ENCODE measurements at places on chromosomes 5 and 9.

GRCh38 chr5:42825422-42826148 is 13.9 kb upstream of the SELENOP start:
- DNase-seq = no peak

GRCh38 chr9:69376651-69377050 is 51.6 kb downstream of the ENTREP1 start:
- DNase-seq = no peak

DNA sequence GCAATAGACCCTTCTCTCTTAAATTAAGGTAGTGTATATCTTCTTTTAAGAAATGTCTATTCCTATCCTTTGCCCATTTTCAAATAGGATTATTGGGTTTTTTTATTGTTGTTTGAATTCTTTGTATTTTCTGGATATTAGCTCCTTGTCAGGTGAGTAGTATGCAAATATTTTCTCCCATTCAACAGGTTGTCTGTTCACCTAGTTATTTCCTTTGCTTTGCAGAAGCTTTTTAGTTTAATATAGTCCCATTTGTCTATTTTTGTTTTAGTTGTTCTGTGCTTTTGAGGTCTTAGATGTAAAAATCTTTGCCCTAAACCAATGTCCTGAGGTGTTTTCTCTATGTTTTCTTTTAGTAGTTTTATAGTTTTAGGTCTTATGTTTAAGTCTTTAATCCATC is 104.7 kb downstream of the CWC27 start:
- DNase-seq = no peak

DNA sequence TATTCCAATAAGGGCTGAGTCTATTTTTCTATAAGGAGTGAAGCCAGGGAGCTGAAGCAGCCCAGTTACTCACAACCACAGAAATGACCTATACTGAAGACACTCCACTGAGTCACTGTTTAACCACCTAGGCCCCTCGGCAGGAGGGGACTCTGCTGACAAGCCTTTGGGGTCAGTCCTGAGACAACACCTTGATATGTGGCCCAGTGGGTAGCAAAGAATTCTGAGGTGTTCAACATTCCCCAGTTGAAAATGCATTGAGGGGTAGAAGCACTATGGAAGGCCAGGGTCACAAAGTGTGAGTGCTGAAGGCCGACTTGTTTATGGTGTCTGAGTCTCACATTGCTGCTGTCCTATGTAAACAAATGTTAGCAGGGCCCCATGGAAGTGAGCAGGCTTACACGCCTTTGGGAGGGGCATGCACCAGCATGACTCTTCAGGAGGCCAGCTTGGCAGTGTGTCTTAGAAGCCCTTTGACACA is 112.6 kb upstream of the NFIL3 start:
- no peak for DNase-seq

GRCh38 chr9:135566552-135566951 is 5.0 kb downstream of the PAEP start:
- DNase-seq = no peak

GRCh38 chr5:174817610-174818009 is 93.2 kb downstream of the MSX2 start:
- DNase-seq = no peak

DNA sequence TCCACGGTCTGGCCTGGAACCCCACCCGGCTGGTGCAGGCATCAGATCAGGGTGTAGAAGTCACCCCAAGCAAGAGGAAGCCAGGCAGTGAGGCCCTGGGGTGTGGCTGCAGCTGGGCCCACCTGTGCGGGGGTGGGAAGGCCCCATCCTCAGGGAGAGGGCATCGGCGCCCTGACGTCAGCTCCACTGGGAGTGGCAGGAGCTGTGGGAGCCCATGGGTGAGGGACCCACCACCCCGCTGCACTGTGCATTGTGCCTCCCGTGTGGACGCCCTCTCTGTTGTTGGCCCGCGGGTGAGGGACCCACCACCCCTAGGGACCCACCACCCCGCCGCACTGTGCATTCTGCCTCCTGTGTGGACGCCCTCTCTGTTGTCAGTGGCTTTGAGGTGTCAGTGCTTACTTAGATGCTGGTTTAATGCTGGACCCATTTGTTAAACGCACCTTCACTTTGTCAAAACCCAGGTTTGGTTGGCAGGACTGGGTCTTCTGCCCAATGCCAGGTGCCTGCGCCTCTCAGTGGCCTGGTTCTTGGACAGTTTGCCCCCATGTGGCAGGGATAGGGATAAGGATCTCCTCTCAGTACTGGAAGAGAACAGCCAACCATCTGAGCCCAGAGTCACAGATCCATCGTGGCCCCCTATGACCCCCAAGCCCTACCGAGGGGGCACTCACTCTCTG is 6.9 kb upstream of the EXOC3 start:
- DNase-seq = no peak

- no peak for DNase-seq
These were observed 80.1 kb downstream of the ESM1 start for GRCh38 chr5:54905246-54905795.

DNA sequence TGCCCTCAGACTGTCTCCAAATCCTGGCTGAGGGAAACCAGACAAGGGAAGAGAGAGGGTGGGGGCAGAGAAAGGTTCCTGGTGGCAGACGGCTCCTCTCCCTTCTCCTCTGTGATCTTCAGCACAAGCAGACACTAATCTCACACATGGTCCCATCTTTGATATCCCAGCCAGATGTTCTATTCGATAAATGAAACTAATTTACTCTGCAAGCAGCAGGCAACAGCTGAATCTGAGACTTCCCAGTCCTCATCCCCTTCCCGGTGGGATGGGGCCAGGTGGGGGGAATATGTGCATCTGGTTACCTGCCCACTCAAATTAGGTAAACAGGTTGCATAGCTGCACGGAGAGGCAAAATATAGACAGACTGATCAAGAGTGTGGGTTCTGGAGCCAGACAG is 208.9 kb upstream of the PANK3 start:
- no peak for DNase-seq

DNA sequence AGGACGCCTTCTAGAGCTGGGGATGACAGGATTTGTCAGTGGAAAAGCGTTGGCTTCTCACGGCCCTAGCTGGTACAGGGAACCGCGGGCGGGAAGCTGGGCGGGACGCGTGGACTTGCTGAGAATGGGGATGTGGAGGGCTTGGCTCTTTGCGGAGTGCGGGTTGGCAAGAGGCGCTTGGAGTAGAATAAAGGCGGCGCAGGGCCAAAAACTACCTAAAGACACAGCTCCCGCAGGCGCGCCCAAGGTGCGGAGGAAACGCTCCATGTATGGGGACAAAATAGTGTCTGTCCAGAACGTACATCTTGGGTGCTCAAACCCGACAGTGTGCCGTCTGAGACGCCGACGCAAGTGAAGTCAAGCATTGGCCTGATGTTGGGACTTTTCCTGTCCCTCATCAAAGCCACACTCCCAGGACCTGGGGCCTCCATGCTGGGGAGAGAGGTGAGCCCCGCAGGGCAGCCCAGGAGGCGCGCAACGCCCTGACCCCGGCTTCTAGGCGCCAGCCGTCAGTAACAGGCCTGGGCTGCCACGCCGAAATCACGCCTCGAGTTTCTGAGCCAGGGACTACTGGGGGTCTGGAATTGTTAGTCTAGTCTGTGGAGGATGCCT is 1.6 kb upstream of the NKX2-5 start:
- no peak for DNase-seq

DNA sequence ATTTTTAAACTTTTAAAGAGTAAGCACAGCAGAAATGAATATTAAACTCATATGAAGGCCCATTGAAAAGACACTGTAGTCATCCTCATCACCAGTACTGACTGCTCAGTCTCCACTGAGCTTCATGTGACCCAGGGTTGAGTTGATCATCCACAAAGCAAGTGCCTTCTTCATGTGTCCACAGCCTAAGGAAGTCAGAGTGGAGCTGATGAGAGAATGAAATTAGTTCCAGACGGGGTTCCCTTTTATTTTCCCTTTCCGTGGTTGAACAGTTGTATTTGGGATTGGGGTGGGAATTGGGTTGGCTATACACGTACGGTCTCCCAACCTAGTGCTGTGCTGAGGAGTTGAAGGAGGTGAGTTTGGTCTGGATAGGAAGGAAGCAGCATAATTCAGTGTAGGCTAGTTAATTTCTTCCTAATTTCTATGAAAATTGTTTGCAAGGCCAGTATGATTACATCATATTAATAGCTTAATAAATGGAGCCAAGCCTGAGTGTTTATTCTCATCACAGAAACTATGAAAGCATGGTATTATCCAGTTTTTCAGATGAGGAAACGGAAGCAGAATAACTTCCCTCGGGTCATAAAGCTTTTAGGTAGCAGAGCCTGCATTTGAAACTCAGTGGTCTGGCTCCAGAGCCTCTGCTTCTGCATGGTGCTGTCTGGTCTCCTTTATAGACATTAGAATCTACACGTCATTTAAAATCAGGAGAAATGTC is 103.9 kb upstream of the DMRT1 start:
- no peak for DNase-seq

- DNase-seq = no peak
These were observed 100.0 kb downstream of the PSD2 start for GRCh38 chr5:139895647-139896046.

DNA sequence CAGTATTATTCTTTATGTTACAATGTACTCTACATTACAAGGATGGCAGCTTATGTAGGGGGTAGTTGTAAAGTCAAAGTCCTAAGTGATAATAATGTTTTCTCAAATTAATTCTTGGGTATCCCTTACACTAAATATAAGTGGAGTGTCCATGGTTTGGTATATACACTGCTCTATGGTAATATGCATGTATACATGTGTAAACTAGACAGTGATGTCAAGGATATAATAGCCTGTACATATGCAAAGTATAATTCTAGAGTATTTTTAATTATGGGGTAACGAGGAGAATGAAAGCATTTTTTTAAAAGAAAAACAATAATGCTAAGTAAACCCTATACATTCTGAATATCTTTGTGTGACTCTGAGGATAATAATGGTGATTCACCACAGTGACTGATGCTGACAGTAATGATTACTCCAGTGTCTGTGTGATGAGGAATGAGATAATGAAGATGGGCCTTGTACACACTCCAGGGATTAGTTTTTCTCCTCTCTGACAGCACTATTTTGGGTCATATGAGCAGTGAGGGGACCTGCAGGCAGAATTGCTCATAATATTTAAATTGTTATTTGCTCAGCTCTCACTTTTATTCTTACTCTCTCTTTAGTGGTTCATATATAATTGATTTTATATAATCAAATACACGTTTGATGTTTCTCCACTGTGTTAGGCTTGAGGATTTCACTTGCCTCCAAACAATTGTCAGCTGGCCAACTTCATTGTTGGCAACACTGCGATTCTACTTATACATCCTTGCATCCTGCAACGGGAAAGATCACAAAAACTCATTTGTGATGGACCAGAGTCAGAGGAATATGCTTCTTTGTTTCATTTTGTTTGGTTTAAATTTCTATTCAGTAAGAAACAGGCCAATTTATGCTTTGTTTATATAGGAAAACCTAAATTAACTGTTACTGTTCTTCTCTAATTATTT is 88.2 kb downstream of the NREP start:
- DNase-seq = no peak

- DNase-seq = no peak
These were observed 77.5 kb downstream of the GALNT10 start for GRCh38 chr5:154268073-154268472.

DNA sequence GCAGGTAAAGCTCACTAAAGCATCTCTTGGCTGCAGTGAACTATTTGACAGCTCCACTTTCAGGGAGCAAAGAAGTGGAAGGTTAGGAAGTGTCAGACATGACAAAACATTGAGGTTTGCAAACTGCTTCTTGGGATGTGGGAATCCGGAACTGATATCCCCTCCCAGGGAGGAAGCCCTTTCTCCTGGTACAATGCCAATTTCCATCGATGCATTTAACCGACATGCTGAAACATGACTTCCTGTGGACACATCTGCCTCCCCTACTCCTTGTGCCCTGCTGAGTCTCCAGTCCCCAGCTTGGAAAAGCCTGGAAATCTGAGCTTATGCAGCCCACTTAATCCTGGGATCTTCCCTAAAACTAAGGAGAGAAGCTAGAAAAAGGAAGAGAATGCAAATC is 323.1 kb upstream of the DAP start:
- no peak for DNase-seq

DNA sequence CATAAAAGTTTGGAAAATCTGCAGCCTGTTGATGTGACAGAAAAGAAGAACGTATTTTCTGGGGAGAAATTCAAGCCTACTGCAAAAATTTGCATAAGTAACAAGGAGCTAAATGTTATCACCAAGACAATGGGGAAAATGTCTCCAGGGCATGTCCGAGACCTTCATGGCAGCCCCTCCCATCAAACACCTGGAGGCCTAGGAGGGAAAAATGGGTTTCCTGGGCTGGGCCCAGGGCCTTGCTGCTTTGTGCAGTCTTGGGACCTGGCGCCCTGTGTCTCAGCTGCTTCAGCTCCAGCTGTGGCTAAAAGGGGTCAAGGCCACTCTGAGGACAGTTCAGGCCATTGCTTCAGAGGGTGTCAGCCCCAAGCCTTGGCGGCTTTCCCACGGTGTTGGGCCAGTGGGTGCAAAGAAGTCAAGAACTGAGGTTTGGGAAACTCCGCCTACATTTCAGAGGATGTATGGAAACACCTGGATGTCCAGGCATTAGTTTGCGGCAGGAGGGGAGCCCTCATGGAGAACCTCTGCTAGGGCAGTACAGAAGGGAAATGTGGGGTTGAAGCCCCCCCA is 13.1 kb downstream of the CERT1 start:
- DNase-seq = no peak

DNA sequence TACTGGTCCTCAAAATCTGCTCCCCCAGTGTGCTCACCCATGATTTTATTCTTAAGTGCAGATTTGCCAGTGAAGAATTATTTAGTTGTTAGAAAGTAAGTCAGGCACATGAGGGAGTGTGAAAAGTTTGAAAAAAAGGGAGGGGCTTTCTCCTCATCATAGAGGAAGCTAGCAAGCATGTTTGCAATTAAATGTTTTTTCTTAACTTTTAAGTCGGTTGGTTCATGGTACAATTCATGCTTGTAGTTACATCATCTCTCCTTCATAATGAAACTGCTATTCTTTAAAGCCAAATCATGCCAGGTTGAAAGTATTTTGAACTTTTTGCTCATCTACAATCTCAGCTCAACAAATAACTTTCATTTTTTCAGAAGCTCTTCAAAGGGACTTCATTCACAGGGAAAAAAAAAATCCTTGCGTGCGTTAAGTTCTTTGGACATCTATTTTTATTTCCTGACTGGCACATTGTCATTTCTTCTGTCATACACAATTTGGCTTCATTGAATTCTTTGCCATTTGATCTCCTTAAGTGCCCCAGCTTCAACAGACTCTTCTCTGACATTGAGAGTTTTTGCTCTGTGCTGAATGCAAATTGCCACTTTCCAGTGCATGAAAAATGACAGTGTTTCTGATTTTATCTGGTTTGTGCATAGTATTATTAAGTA is 456.9 kb downstream of the TMEM232 start:
- no peak for DNase-seq

GRCh38 chr5:62900976-62901375 is 322.4 kb downstream of the LRRC70 start:
- DNase-seq = no peak

GRCh38 chr5:155466851-155467250 is 453.3 kb downstream of the KIF4B start:
- DNase-seq = no peak

GRCh38 chr5:143108498-143109128 is 294.9 kb downstream of the NR3C1 start:
- no peak for DNase-seq

GRCh38 chr5:81789033-81789432 is 38.1 kb upstream of the SSBP2 start:
- DNase-seq = no peak

- no peak for DNase-seq
These were observed 54.4 kb upstream of the RETREG1 start for GRCh38 chr5:16671208-16671607.

Measured in right renal pelvis (tissue), 4 donors.